AG09319 (cell line): ENCODE measurements at places on chromosomes 3 and 15.
A peak's percentile ranks its signal among the peaks of the same experiment; 100 is the strongest.

- DNase-seq = peak; percentile 29
These were observed 3.8 kb downstream of the HEG1 start for GRCh38 chr3:125051715-125052581.

DNA sequence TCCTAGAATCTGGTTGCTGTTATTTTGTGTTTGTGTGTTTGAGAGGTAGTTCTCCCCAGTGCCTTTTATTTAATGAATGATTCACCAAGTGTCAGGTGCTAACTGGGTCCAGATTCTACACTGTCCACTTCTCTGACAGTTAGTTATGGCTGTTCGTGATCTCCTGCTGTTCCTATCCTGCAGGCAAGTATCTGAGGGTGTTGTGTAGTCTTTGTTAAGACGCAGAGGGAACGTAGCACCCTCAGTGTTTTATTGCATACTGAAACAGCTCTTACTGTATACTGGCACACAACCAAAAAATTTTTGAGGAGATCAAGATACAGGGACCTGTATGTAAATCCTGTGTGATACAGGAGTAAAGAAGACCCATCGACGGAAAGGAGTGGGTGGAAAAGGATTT is 1271.3 kb downstream of the ROBO1 start:
- no peak for DNase-seq

GRCh38 chr3:123878807-123879206 is 5.3 kb downstream of the MYLK start:
- no peak for DNase-seq

DNA sequence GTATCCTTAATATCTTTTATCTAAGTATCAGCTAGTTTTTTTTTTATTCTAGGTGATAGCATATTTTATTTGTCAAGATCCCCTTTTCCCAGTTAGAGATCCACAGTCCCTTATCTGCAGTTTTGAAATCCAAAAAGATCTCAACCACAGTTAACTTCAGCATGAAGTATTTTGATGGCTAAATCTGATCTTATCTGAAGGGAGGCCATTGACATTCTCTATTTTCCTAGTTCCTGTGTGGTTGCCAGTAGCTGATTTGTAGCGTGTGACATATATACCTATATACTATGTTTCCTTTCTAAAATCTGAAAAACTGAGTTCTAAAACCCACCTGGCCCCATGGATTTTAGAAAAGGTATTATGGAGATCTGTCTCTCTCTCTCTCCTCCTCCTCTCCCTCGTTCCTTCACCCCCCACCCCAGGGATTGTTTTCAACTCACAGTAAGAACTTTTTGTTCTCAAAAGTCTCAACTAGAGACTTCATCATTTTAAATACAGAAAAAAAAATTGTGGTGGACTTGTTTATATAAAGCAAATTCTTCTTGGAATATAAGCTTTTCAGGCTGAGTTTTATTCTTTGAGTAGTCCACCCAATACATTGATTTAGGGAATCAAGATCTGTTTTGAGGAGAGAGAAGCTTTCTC is 12.3 kb downstream of the TCF12 start:
- DNase-seq = no peak

GRCh38 chr15:91182101-91182500 is 82.0 kb downstream of the SV2B start:
- no peak for DNase-seq

GRCh38 chr15:70526221-70526973 is 237.0 kb downstream of the UACA start:
- peak; percentile 32 for DNase-seq

- no peak for DNase-seq
These were observed 25.3 kb downstream of the ADGRG7 start for GRCh38 chr3:100634493-100635272.

DNA sequence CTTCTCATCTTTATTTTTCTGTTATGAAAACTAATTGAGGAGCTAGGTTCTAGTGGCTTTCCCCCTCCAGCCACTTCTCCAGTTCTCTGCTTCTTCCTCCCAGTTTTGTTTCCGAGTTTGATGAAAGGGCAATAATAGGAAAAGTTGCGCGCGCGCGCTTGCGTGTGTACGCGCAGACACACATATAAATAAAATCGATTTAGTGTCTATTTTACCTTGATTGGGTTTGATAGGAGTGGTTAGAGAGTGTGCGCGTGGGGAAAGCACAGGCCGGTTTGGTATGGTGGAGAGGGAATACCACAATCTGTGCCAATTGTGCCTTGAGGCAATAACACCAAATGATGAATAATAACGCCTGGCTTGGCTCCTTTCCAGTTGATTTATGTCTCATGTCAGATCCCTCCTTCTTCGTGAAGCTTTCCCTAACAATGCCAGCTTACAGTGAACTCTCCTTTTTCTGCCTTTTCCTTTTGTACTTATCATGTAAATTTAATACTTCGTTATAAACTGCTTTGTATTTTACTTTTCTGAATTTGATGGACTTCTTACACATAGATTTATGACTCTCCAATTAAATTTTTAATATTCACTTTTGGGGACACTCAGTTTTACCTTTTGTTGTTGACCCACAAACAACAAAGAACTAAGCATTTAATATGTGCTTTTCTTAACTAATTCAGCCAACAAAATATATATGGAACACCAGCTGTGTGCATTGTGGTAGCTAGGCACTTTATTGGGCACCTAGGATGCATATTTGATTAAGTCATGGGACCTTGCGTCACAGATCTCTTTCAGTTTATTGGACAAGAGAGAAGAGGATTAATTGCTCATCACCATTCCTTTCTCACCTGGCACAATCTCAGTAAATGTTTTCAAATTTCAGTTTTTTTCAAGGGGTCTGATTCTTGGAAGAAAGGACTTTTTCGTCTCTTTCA is 1.7 kb downstream of the TIPARP start:
- no peak for DNase-seq

GRCh38 chr3:177824190-177824786 is 627.0 kb upstream of the TBL1XR1 start:
- DNase-seq = peak; percentile 80

- DNase-seq = no peak
These were observed 78.7 kb downstream of the ISG20 start for GRCh38 chr15:88717382-88718031.

DNA sequence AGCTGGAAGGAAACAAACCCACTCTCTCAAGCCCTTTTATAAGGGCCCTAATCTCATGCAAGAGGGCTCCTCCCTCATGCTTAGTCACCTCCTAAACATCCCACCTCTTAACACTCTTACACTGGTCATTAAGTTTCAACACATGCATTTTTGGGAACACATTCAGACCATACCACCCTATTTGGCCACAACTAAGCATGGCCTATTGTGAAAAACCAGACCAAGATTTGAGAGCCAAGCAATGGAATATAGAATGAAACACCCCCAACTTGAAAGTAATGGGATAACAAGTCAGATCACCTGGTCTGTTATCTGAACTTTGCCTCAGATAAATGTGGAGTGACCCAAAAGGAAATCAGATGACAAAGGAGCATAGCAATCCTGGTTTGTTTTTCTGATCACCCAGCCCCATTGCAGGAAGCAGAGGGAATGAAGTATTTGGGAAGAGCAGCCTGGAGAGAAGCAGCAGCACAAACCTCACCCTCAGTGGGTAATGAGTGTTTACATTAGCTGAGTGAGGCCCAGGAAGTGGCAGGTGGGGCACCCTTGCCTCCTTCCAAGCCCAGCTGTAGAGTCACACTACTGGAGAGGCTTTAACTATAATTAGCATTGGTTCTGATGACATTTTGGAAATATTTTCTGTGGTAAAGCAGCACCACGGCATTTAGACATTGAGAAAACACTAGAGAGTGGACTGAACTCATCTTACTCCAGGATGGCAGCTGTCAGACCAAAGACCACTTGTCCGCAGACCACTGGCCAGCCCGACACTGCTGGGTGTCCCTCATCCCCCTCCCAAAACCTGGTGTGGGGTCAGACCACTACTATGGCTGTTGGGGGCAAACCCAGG is 48.8 kb upstream of the PRTG start:
- DNase-seq = no peak

DNA sequence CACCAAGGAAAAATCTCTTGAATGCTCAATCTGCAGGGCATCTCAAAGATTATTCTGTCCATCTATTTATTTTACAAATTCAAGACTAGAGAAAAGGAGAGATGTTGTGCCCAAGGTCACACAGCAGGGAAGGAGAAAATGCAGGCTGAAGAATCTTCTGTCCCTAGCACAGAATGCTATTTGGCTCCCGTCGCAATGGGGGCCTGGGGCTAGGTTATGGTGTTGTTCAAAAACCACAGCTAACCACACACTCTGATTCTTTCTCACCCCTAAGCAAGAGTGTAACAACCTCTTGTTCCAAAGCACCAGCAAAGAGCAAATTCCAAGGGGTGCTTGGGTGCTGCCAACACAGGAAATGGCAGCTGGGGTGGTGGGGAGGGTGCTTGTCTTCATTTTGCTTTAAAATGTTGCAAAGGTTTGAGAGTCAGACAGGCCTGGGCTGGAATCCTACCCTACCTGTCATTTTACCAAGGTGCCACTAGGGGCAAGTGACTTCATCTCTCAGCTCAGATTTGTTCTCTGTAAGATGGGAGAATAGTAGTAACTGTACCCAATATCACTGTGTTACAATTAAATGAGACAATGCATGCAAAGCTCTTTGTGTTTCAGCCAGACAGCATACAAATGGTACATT is 112.5 kb downstream of the ADAMTS9 start:
- no peak for DNase-seq

GRCh38 chr3:110459021-110459420 is 612.6 kb upstream of the NECTIN3 start:
- DNase-seq = no peak

DNA sequence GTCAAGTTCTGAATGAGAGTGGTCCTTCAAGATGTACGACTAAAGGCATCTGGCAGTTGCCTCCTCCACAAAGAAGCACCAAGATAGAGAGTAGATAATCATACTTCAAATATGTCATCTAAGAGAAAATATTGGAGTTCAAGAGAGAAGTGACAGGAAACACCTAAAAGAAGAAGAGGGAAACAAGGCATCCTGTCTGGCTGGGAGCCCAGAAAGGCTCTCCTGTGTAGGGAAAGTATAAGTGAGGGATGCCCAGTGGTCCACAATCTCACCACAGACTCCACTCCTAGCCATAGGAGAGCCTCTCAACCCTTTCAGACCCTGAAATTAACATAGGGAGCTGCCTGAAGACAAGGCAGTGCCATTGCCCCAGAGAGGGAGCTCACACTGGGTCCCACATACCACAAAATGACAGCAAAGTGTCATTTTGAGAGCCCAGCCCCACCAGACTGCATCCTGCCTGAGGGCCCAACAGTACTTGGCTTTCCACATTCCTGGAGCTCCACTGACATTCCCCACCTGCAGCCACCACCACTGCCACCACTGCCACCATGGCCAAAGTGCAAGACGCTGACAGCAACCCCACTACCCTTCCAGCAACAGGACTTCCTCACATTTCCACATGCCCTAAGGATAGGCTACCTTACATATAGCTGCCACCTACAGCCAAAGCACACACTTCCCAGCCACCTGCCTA is 210.6 kb downstream of the ATP8B4 start:
- DNase-seq = no peak

DNA sequence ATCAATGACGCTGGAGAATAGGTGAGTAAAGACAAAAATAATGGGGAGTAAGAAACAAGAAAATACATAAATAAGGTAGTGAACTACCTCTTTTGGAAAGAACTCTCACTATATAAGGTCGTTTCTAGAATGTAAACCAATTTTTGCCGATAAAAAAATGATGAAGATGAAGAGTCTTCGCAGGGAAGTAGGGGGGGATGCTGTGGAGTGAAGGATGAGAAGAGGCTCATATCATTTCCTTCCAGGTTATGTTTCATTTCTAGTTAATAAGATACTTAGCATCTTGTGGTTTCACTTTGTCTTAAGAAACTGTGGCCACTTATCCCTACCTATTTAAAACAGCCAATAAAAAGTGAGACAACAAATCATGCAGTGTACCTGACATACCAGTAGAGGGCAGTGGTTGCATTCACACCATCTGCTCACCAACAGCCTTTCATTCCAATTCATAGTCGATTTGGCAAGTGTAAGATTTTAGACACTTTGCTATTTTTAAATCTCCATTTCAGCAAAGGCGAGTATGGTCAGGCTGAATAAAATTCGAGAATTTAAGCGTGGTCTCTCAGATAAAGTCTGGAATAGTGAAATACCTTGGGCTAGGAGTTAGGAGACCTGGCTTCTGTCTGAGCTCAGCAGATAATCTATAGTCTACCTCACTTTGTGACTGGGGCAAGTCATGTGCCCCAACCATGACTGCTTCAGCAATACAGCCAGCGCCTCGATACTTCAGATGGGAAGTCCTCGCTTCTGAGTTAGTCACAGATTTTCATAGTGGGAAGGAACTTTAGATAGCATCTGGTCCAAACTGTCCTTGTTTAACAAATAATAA is 28.9 kb upstream of the ICE2 start:
- DNase-seq = peak; percentile 37

- DNase-seq = no peak
These were observed 2.1 kb upstream of the ACKR4 start for GRCh38 chr3:132595014-132595413.

DNA sequence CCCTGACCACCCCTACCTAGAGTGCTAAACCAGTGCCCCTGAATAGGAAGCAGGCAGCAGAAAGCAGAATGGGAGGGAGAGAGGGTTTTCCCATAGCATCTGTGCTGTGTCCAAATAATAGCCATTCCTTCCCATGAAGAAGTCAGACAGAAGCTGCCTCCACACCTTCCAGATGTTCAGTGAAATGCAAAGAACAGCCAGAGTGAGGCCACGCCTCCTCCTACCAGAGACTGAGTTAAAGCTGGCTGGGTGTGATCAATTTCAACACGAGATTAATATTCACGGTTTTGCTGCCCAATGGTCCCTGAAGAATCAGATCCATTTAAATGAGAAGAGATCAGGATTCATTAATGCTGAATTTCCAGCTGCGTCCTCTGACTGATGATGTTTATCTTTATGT is 111.8 kb downstream of the SRGAP3 start:
- no peak for DNase-seq

- no peak for DNase-seq
These were observed 266.6 kb upstream of the ICE2 start for GRCh38 chr15:60745469-60746061.

GRCh38 chr3:21372316-21372715 is 378.7 kb downstream of the ZNF385D start:
- DNase-seq = no peak

DNA sequence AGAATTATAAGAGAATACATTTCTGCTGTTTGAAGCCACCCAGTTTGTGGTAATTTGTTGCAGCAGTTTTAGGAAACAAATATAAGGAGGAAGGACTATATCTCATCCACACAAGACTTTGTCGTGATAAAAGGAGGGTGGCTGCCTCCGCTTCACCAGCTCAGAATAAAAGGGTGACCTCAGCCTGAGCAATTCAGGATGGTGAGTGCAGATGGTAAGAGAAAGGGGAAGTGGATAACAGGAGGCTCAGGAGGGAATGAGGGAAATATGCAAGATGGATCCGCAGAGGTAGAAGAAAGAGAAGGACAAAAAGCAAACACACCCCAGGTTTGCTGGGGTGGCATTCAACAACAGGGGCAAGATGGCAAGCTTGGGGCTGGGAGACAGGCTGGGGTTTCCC is 108.1 kb upstream of the TNFAIP8L3 start:
- no peak for DNase-seq

DNA sequence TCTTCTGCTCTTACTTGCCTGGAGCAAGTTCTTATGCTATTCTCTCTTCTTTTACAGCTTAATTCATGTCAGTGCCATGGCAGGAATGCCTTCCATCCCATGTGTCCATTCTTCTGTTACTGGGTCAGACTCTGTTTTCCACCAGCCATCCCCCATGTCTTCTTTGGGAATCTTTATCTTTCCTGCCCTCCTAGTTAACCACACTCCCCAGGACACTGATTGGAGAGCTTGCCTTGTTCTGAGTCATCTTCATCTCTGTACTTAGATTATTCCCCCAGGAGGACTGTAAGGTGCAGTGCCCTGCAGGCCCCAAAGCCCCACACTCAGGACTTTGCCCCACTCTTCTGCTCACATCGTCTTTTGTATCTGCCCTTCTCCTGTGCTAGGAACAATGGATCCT is 3.6 kb downstream of the ABHD17C start:
- no peak for DNase-seq
